NCI-H146 (cell line): ENCODE measurements at places on chromosomes 11 and 22.

DNA sequence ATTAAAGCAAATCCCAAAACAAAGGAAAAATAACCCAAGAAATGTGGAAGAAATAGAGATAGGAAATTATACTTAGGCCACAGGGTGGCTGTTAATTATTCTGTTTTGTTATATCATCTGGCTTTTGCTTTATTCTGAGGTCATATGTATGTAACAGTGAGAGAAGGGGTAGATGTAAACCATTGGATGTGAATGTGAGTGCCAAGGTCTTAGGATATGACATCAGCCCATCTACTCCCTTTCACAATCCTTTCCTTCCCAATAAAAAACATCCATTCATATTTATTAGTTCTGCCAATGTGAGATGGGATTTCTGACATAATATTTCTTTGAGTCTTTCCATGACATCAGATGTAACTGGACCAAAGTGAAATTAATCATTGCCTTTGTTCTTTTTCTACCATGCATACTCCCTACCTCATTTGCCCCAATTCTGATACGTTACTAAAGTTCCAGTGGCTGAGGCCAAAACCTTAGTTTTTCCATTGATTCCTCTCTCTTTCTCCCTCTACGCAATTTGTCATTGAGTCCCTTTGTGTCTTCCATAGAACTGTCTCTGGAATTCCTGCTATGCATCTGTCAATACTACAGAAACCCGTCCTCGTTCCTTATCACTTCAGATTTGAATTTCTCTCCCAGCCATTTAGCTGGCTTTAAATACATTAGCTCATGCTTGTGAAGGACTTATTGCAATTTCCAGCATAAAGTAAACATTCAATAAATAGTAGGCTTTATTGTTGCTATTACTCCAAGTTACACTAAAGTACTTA is 170.3 kb downstream of the ARHGAP42 start:
- DNase-seq: no peak

- DNase-seq: no peak
Observed at GRCh38 chr11:95599959-95600586, 189.5 kb downstream of the FAM76B start.

DNA sequence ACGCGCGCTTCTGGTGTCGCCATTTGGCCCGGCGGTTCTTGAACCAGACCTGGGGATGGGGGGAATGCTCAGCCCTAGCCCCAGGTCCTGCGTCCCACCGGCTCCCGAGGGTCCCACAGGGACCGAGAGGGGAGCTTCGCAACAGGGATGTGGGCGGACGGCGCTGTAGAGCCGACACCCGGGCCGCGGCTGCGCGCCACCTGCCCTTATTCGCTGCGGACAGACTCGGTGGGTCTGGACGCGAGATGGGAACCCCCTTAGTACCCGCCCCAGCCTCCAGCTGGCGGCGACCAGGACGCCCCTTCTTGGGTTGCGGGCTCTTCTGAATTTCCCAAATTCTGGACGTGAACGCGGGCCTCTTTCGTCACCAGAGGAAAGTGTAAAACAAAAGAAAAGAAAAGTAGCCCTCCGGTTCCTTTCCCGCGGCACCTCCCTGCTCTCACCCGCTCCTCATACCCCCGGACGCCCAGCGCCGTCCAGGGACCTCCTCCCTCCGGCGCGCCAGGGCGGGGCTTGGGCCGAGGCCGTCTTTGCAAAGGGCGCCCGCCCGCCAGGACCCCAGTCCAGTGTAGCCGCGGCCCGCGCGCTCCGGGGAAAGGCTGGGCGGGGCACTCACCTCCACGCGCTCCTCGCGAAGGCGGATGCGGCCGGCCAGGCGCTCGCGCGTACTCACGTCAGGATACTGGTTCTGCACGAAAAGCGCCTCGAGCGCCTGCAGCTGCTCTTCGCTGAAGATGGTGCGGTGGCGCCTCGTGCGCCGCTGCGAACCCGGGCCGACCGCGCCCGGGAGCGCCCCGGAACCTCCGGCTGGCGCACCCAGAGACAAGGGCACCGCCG is 827 bp downstream of the GSC2 start:
- peak; percentile 49 for DNase-seq

- no peak for DNase-seq
Observed at GRCh38 chr11:113907152-113907551, 2.6 kb downstream of the HTR3B start.

DNA sequence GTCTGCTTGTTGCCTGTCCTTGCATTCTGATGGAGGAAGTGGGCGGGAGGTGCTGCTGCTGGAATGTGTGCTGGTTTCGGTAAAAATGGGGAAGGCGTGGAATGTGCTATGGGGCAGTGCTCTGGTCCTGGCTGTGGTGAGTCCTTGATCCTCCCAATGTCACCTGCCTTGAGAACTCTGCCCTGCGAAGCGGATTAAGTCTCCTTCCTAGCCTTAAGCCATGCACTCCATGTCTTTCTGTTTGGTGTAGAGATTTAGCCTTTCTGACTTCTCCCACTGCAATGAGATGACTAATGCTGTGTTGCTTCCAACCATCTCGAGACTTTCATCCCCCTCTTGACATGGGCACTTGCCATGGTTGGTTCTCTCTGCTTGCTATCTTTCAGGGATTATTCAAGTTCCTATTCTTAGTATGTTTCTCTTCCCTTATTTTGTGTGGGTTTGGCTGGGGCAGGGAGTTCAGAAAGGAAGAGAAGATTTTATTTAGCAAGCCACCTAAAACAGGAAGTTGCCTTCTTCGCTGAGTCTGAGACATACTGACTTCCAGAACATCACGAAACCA is 687.9 kb downstream of the NTM start:
- DNase-seq: no peak

DNA sequence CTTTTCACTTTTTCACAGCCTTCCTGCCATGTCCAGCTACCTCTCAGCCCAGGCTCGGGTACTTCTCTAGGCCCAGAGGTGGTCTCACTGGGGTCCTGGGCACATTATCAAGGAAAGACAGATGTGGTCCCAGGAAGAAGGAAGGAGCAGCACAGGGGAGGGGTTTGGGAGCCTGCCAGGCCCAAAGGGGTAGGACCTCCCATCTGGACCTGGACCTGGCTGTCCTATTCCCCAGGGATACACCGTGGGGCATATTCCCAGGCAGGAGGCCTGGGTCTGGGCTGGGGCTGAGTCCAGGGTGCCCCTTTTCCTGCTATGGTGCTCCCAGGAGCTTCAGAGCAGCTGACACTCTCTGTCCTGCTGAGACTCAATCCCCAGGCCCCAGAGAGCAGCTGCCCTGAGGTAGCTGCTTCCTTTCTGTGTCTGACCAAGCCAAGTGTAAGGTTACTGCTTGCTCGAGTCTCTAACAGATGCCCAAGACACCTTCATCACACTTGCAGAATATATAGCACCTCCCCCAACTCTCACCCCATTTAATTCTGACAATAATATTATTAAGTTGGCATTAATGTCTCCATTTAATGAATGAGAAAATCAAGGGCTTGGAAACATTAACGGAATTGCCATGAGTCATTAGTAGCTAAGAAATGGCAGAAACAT is 232.0 kb downstream of the BUD13 start:
- no peak for DNase-seq

GRCh38 chr22:32050678-32051515 is 7.8 kb downstream of the SLC5A1 start:
- no peak for DNase-seq

DNA sequence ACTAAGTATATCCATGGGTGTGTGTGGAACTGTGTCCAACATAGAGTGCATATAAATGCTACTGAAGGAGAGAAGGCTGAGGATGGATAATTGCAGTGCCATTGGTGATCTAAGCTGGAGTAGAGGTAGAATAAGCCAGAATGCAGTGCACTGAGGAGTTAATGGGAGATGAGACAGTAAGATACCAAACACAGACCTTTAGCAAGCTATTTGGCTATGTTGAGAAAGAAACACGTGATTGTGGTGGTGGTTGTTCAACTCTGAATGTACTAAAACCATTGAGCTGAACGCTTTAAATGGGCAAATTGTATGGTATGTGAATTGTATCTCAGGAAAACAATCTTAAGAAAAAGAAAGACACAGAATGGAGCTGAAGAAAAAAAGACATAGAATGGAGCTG is 22.8 kb downstream of the JAML start:
- no peak for DNase-seq
